ENCODE measurements at places on chromosomes 3 and 15.

- no peak for DNase-seq
Measured at GRCh38 chr3:171396048-171396447, 64.2 kb downstream of the TNIK start.

DNA sequence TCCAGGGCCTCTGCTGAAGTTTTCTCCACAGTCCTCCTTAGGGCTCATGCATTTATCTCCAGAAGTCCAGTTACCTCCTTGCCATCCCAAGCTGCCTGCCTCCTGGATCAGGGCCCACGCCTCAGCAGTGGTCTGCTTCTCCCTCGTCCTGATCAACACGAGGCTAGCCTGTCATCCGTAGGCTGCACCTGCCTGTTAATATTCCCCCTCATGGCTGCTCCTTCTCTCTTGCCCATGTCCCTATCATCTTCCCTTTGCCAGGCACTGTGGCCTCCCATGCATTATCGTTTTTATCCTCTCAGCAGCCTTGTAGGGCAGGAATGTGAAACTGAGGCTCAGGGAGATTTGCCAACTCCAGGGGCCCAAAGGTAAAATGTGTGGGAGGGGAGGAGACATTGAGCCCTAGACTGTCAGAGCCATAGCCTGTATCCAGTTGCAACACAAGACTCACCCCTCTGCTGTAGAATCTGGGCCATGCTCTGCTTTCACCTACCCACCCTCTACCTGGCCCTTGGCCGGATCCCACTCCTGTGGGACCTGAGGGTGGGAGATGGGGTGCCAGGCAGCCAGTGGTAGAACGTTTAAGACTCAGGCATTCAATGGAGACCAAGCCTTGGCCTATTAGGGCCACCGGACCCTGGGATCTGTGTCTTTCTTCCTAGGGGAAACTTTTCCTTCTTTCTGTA lies 4.6 kb downstream of the GRM2 start:
- DNase-seq, result no peak

DNA sequence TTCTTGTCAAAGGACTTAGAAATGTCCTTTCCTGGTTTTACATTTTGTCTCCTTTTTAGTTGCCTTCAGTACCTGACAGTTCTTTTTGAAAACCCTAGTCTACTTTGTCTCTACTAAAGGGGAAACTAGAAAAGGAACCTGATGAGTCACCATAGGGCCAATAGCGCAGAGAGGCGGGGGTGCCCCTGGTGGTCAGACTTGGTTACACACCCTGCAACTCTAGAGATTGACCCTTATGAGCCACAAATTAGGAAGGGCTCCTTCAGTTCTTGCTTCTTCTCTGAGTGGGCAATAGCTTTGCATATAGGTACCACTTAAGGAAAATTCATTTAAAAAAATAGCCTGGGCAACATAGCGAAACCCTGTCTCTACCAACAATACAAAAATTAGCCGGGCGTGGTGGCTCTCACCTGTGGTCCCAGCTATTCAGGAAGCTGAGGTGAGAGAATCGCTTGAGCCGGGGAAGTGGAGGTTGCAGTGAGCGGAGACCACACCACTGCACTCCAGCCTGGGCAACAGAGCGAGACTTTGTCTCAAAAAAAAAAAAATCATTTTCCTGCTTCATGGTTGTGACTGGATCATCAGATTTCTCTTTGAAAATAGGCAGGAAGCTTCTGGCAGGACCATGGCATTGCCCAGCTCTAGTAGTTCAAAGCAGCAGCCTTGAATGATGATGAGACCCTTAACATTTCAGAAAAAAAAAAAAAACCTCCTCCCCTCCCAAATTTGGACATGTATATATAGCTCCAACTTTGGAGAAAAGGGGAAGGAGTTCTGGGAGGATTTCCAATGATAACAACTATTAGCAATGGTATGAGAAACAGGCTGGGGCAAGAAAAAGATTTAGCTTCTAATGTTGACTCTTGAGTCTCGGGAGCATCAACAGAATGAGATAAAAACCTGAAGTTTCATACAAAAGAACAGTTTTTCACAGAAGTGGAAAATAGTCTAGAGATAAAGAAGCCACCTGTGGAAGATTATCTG lies 45.2 kb upstream of the RASA2 start:
- DNase-seq, result peak; percentile 23

- no peak for DNase-seq
Measured at GRCh38 chr15:27638958-27639357, 460.2 kb downstream of the OCA2 start.

DNA sequence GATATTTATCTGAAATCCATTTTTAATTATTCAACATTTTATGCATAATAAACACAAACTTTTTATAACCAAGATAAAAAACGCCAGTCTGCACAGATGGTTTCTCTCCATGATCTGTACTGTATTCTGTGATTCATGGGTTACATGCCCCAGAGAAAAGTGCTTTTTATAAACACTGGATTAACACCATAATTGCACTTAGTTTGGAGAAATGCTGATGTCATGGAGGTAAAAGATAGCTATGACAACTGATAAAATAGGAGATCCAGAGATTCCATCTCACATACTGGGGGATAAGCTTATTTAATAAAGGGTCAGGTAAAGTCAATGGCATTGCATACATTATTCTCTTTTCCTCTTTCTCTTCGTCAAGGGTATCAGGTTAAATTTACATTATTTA lies 1460.4 kb upstream of the ALCAM start:
- no peak for DNase-seq

- no peak for DNase-seq
Measured at GRCh38 chr15:86538141-86538540, 458.5 kb downstream of the AGBL1 start.

- no peak for DNase-seq
Measured at GRCh38 chr15:70833422-70833821, 20.5 kb downstream of the LARP6 start.

Data from SHP77 treated with DMSO at 0.1 percent for 48 hours (cell line).